Activated T-helper 1 cell treated with Interleukin-2 at 50 U/mL for 16 hours (primary cell): ENCODE measurements at places on chromosomes 6 and 20.

DNA sequence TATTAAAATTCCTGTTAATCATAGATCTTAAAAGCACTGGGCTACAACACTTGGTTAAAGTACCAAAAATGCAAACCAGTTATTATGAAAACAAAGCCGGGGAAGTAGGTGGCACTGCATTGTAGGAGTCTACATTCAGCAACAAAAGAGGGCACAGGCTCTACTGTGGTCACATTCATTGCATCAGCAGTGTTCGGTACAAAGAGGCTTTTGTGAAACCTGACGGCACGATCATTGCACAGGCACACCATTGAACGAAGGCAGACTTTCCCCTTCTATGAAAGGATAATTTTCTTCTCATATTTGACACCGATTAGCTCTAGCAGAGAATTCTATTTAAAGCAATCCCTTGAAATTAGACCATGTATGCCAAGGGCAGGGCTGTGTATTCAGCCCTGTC lies 44.6 kb upstream of the AGPAT4 start:
- no peak for DNase-seq

- no peak for DNase-seq
Observed at GRCh38 chr6:148945301-148946021, 198.6 kb downstream of the UST start.

GRCh38 chr20:48772183-48772976 lies 55.4 kb downstream of the PREX1 start:
- no peak for DNase-seq

GRCh38 chr6:21431526-21431925 lies 162.0 kb upstream of the SOX4 start:
- no peak for DNase-seq

DNA sequence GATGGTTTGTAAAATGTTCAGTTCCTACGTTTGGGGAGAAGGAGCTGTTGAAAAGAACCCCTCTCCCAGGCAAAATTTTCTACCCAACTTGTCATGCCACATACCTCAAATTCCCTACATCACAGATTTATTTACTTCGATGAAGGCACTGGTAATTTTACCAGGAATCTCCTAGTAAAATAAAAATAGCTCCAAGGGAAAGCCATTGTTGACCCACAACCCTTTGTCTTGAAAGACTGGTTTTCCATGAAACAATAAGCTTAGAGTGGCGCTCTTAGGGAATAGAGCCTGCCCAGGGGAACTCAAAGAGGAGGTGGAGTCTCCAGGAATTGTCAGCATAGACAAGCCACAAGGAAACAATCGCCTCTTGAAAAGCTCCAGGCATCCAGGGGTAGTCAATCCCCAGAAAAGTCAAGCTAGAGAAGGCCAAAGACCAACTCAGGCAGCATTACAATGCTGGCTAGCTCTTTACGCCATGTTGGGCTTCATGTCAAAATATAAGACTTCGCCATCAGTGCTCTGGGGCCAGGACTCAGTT lies 99.2 kb upstream of the RREB1 start:
- DNase-seq = no peak

GRCh38 chr6:52161689-52162438 lies 24.3 kb upstream of the IL17A start:
- DNase-seq = no peak

- no peak for DNase-seq
Observed at GRCh38 chr20:768426-768978, at the start of gene SLC52A3. TSS of gene SLC52A3 (minus strand) at chr20:768500. CDS start at chr20:765774, 2,726 bp downstream.

DNA sequence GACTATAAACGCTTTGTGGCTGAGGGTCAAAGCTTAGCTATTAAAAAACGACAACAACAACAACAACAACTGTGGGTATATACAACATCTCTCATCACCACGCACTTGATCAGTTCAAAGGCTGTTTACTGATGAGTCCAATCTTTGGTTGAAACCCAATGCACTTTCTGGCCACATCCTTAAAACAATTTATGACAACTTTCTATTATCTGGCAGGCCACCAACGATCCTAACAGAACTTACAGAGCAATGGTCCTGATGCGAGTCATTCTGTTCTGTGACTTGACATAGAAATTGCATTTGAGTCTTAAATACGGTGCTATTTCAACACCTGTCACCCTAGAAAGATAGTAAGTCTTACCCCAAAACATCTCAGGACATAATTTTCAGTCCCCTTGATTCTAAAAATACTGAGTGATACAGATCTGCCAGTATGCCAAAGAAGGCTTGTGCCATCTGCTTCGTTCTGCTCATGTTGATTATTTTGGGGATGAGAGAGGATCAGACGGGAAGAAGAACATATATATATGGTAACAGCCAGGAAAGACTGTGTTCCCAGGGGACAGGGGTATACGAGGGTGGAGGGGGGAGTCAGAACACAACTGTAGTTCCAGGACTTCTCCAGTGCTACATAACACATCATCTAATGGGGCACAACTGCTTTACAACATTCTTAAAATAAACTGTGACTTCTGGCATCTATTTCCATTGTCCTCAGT lies 55.8 kb downstream of the PLAGL1 start:
- no peak for DNase-seq

- DNase-seq = no peak
Observed at GRCh38 chr6:104940238-104940892, 16.5 kb upstream of the LIN28B start.

- no peak for DNase-seq
Observed at GRCh38 chr6:24864343-24864742, 65.6 kb upstream of the ARMH2 start.

DNA sequence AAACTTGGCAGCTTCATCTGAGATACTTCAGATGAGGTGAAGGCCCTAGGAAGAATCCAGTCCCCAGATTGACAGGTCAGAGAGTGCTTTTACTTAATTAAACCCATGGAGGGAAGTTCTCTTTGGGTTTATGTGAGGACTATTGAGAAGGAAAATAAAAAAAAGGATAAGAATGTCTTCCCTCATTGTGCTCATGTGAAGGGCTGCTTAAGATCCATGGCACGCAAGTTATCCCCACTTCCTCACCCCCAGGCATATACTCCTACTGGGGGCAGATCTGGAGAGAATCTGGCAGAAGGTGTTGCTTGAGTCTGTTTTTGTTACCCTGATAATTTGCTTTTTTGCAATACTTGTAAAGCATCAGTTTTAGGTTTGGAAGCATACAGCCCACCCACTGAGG lies 322.9 kb upstream of the TFAP2D start:
- DNase-seq = no peak

DNA sequence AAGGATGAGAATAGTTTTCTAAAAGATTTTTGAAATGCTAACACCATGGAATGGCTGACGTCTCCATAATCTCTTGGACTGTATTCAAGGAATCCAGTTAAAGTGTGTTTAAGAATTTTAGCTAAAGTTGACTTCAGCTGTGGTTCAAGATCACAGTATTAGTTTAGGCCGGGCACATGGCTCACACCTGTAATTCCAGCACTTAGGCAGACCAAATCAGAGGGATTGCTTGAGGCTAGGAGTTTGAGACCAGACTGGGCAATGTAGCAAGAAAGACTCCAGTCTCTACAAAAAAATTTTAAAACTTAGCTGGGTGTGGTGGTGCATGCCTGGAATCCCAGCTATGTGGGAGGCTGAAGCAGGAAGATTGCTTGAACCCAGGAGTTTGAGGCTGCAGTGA lies 68.2 kb downstream of the RFPL4B start:
- no peak for DNase-seq

DNA sequence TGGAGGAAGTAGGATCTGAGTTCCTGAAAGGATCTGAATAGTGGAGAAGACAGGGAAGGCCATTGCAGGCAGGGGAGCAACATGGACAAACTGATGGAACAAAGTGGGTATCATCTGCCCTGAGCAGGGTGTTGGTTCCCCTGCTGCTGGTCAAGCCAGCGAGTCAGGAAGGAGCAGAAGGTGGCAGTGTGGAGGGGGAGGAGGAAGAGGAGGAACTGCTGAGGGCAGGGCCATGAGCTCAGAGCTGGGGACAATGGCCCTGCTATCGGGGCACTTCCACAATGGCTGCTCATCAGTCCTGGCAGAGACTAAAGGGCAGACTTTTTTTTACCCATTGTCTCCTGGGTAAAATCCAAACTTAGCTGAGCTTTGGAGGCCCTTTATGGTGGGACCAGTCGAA lies 13.6 kb downstream of the CNBD2 start:
- no peak for DNase-seq

GRCh38 chr6:138377042-138377441 lies 663 bp upstream of the SMIM28 start:
- no peak for DNase-seq

GRCh38 chr6:56720882-56721281 lies 78.2 kb upstream of the DST start:
- no peak for DNase-seq

GRCh38 chr20:23363257-23363649 lies 1.3 kb downstream of the GZF1 start:
- DNase-seq = no peak

DNA sequence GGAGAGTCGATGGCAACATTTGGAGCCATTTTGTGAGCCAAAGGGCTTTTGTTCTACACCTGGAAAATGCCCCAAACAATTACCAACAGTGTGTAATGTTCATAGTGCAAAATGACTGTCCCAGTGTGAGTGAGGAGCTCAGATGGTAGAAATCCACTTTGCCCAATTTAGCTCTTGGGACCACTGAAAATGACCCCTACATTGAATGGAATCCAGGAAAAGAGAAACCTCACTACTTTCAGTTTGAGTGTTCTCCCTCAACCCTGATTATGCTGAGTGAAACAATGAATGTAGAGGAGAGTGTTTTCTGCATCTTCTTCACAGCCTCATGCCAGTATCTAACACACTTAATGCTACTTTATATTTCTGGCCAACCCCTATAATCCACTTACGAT lies 84.9 kb upstream of the NRN1 start:
- DNase-seq = no peak

GRCh38 chr20:33868595-33868994 lies 57.4 kb downstream of the CHMP4B start:
- no peak for DNase-seq

- no peak for DNase-seq
Observed at GRCh38 chr20:33685328-33686099, 671 bp downstream of the E2F1 start.

DNA sequence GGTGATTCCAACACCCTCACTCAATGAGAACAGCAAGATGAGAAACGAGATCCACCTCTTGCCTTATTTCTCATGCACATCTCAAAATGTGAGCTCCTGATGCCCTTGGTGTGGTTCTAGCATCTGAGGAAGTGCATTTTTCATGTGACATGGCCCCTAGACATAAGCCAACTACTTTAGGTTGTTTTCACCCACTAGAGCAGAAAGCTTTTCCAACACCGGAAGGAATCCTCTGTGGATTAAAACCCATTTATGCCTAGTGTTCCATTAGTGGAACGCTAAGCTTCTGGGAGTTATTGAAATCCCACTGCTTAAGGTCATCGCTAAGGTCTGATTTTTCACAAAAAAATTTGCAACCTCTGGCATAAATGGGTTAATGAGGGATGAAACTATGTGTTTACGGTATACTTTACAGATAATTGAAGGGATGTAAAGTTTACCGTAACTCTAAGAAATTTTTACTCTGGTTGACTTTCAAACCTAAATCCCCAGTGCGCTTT lies 24.0 kb downstream of the CYP24A1 start:
- DNase-seq = no peak

DNA sequence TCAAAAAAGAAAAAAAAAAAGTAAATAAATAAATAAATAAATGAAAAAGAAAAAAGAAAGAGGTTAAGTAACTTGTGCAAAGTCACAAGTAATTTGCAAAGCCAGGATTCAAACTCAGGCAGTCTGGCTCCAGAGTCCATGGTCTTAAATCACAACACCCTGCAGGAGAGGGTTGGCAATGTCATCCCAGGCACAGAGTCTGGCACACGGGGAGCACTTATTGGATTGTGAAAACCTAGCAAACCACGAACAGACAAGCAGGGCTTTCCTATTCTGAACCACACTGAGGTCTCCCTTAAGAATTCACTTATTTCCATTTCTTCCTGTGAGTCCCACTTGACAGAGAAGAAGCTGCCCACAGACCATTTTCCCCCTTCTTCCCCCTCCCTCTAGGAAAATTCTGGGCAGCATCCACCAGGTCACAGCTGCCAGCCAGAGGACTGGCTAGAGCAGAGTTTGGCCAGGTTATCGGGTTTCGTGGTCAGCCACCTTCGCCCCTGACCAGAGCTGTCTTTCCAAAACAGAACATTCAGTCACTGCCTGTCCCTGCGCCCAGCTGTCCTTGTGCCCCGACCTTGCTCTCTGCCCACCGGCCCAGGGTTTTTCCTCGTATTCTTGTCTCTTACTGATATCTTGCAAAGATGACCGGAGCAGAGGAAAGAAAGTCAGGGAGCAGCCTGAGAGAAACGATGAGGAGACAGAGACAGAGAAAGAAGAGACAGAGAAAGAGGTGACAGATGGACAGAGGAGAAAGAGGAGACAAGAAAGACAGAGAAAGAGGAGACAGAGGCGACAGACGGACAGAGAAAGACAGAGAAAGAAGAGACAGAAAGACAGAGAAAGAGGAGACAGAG lies 106.4 kb upstream of the PTPN1 start:
- DNase-seq = no peak

DNA sequence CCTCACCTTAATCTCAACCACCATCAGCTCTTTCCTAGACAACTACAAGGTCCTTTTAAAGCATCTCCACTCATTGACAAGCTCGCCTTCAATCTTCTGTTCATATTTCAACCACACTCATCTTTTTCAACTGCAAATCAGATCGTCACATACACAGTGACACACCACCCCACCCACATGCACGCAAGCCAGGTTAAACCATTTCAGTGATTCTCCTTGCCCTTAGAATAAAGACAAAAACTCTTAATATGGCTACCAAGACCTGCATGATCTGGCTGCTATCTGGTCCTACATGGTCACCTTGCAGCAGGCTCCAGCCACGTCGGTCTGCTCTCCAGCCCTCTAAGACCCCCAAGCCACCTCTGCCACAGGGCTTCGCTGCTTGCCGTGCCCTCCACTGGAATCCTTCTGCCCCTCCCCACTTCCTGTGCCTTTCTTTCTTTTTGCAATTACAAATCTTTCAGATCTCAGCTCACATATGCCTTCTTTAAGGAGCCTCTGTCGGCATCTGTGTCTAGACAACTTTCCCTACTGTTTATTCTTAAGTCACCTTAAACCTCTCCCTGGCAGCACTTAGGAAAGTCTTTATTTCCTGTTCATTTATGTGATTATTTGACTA lies 507.3 kb upstream of the ARID1B start:
- no peak for DNase-seq

DNA sequence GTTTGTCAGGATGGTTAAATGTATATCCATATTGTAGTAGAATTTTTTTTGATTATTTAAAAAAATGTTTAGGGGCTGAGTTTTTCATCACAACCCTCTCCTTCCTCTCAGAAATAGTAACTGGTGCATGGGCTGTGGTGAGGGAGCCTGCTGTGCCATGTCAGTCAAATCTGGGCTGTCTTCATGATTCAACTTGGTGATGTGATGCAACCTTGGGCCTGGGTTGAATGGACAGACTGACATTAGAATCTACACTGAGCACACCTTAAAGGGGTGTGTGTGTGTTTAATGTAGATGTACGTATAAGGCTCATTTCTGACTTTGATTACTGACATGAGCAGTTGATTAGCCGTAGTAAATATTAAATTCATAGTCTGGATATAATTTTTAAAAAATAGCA lies 3.7 kb downstream of the TJAP1 start:
- no peak for DNase-seq

DNA sequence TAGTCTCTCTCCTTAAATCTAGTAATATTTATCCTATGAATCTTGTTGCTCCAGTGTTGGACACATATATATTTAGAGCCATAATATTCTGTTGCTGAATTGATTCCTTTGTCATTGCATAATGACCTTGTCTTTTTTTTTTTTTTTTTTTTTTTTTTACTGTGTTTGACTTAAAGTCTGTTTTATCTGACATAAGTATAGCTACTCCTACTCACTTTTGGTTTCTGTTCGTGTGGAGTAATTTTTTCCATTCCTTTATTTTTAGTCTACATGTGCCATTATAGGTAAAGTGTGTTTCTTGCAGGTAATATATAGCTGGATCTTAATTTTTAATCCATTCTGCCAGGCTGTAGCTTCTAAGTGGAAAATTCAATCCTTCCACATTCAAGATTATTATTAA lies 166.5 kb downstream of the GMDS start:
- DNase-seq = no peak
